H1 (cell line): ENCODE measurements at places on chromosomes 16 and 17.

- no peak for DNase-seq
These were observed 6.2 kb downstream of the HASPIN start for GRCh38 chr17:3729881-3730280.

GRCh38 chr17:34511265-34511664, 68.1 kb upstream of the TMEM132E start:
- no peak for DNase-seq

DNA sequence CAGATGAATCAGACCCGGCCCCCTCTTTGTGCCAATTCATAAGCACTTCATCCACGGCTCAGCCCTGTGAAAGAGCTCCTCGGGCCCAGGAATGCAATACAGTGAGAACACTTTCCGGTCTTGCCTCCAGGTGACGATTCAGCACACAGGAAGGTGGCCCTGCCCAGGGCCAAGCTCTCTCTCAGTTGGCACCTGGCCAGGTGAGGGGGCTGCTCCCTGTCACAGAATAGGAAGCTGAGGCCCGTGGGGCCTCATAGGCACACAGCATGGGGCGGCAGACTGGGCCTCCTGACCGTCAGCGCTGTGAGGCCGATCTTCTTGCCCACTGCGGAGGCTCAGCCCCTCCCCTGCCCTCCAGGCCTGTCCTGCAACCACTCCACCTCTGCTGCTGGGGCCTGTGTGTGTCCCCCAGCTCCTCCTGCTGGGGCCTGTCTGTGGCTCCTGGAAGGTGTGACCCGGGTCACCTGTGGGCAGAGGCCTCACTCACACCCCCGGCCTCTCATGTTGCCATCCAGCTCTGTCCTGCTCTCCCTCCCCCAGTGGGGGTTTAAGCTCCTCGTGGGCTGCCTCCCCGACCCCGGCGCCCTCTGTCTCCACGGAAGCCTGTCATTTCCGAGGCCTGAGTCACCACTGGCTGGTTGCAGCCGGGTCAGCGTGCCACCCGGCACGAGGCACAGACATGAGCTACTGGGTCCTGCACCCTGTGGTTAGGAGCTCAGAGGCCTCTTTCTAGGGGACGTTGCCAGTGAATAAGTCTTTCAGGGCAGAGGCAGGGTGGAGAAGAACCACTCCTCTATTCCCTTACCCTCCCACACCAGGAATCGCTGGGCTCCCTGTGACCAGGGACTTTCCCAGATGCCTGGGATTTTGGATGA, 114.4 kb downstream of the SEC14L1 start:
- DNase-seq = no peak

GRCh38 chr16:83969771-83970429, 1.9 kb downstream of the NECAB2 start:
- no peak for DNase-seq

DNA sequence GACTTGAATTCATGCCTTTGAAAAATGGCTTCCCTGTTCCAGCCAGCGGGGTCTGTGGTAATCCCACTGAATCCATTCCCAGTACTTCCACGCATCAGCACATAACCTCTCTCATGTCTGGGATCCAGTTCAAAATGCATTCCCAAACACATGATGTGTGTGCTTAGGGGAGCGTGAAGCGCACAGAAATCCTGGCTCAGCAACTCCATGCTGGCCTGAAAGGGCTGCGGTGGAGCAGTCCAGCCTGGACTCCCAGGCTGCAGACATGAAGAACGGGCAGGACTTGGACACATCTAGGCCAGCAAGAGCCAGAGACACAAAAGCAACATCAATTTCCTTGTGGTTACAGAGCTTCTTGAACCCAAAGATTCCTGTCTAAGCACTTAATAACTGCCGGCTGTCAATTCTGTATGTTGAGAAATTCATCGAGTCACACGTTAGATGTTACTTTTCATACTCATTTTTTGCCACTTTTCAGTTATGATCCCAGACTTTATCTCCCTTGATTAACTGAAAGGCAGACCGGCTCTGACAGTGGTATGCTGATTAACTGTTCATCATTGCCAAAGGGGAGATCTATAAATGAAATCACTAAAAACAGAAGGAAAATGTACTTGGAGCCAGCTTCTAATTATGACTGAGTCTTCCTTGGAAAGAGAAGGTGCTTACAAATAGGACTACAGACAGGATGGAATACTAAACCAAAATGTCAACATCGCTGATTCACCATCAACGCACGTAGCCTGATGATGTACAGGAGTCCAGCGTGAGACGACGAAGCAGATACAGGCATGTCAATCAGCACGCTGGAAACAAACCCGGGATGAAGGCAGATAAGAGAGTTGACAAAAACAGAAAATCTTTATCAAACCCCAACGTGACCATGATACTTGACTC, 23.0 kb downstream of the NSMCE1 start:
- DNase-seq = no peak

DNA sequence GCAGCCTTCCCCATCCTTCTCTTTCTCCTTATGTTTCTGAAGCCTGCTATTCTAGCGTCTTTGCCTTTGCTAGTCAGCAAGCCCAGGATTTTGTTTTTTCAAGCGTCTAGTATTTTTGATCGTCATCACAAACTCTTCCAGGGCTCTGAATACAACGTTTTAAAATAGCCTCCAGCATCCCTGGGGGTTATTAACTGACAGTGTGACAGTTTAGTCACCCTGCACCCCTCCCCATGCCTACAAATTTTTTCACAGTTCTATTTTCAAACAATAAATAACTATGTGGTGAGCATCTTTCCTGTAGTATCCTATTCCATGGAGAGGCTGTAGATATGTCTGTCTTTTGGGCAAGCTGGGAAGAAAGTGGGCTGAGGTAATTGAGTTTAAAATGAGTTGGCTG, 280.9 kb downstream of the MAP2K4 start:
- no peak for DNase-seq

GRCh38 chr17:1413281-1413791, 13.3 kb upstream of the YWHAE start:
- no peak for DNase-seq

GRCh38 chr16:24036614-24037013, 200.8 kb downstream of the PRKCB start:
- DNase-seq = no peak

- DNase-seq = no peak
These were observed 146.4 kb downstream of the PCTP start for GRCh38 chr17:55897301-55897700.

- no peak for DNase-seq
These were observed 667 bp downstream of the OGFOD1 start for GRCh38 chr16:56451753-56452689.

GRCh38 chr17:45227101-45227925, 5.6 kb downstream of the FMNL1 start:
- no peak for DNase-seq

DNA sequence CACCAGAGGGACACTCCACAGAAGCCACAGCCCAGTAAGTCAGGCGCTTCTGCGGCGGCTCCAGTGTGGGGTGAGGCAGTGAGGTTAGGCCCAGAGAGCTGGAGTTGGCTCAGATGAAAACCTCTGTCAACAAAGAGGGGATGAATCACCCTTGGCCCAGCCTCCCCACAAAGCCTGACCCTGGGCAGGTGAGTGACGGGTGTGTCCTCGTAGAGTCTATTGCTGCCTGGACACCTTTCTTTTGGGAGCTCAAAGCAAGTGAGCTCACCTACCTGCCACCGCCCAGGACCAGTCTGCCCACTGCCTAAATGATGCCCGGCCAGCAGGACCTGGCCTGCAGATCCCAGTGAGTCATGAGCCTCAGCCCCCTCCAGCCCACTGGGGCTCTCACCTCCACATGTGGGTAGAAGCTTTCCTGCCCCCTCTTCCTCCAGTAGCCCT, 24.9 kb upstream of the DBNDD1 start:
- DNase-seq = no peak

DNA sequence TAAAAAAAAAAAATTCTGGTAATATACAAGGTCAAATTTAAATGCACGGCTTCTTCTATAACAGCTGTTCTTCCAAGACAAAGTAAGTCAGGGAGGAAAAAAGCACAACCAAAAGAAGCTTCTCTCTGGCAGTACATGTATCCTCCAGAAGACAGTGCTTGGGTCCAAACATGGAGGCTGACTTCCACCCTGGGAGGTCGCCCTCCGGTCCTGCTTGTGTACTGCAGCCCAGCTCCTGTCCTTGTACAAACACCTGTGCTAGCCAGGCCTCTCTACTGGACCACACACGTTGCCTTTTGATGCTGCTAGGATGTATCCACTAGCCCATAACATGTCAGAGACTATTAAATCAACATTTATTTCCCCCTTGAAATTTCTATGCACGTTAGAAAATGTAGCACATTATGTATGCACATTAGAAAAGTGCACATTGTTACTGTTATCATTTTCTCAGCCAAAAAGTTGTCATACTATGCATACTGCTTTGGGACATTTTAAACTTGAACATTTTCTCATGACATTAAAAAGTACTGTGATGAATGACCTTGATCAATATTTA, 21.9 kb downstream of the TEKT3 start:
- no peak for DNase-seq

DNA sequence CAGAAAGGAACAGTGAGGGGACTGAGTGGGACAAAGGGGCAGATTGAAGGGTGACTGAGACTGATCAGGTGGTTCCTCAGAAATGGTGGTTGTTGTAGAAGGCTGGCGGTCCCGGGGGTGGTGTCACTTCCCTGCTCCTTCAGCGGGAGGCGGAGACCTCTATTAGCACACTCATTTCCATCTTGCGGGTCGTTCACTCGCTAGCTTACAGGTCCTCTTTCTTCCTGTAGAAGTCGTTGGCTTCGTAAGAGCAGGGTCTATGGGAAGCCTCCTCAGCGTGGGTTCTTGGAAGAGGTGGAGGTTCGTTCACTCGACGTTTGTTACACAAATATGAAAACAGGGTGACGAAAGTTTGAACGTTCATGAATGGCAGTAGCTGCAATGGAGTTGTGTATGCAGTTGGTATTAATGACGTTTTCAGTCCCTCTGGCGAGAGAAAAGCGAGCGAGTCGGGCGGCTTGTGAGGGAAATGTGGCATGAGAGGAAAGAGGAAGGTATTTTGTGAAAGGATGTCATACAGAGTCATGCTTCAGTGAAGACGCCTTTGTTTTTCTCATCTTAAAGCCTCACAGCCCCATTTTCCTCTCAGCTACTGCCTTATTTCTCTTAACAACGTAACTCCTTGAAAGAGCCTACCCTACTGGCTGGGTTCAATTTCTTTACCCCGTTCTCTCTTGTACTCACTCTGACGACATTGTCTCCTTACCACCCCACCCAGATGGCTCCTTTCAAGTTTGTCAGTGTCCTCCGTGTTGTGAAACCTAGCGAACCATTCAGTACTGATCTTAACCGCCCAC, 667 bp downstream of the EFCAB13 start:
- no peak for DNase-seq

GRCh38 chr16:11405331-11406176, 60.3 kb downstream of the RMI2 start:
- peak; percentile 44 for DNase-seq

- no peak for DNase-seq
These were observed 934.6 kb upstream of the CDH8 start for GRCh38 chr16:62970851-62971250.

DNA sequence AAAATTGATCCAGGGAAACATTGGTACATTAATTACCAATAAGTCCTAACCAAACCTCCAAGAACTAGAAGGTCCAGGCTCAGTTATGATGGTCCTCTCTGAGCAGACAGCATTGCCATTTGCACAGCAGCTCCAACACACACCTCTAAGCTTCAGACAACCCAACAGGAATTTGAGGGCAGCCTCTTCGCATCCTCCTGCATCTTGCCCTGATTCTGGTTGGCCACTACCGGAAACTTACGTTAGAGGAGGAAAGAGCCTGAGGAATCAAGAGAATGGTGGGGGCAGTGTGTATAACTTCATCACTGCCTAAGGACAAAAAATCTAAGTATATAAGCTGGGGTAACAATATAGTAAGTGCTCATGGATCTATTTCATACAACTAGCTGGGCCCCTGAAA, 15.7 kb downstream of the FAM117A start:
- DNase-seq = no peak

- peak; percentile 73 for DNase-seq
These were observed 14.4 kb upstream of the CBX8 start for GRCh38 chr17:79811011-79811867.

DNA sequence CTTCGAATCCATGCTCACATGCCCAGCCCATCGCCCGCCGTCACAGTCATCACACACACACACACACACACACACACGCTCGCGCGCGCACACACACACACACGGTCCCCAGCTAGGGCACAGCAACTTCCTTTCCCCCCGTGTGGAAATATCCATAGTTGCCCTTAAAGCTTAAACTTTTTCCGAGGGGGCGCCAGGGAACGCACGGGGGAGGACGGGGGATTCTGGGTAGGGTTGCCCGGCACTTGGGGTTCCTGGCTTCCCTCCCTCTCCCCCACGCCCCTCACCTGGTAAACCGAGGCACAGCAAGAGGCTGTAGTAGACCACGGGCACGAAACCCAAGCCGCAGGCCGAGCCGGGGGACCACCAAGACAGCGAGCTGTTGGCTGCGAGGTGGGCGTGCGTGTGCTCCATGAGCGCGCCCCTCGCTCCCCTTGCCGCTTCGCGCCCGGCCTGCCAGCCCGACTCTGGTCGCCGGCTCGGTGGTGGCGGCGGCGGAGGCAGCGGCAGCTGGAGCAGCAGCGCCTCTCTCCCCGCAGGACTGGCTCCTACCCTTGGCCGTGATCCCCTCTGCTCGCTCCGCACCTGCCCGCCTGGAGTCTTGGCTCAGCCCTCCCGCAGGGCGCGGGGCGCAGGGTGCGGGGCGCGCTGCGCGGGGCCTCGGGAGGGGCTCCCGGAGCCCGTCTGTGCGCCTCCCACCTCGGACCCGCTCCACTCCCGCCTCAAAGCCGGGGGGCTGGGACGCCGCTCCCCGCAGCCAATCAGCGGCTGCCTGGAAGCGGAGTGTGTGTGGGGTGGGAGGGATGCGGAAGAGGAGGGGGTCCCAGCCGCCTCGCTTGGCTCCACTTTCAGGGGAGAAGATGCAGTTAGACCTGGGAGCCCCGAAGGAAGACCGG, at the start of gene GPR139:
GPR139 (minus strand) TSS at position 688 of the 896 bp plus-strand sequence; CDS start at position 414, 274 bp downstream.
- DNase-seq = peak; percentile 83

- DNase-seq = no peak
These were observed 271.4 kb downstream of the MAF start for GRCh38 chr16:79329166-79329521.

DNA sequence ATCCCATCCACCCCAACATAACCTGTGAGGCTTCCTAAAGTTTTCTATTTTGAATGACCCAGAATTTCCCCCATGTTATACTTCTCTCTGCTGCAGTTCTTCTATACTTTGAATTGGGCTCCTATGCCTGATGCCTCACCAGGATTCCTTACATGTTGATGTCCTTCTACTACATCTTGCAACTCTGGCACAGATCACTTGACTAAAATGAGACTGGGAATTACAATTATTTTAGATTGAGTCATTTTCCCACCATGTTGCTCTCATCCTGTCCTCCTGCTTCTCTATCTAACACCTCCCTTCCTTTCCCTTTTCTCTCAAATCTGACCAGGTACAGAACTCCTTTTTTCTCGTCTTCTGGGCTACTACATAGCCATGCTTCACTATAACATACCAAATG, 314.0 kb upstream of the KCNJ16 start:
- DNase-seq = no peak

GRCh38 chr17:4672055-4672630, 30.7 kb upstream of the ALOX15 start:
- no peak for DNase-seq

- no peak for DNase-seq
These were observed 19.4 kb upstream of the SDK2 start for GRCh38 chr17:73663614-73664013.
